HCT116 (cell line): ENCODE measurements at places on chromosomes 3 and 15. TPM values are rescaled to one million over a fixed set of nuclear protein-coding genes. Genes with fewer than 3 reads are reported as not detected.

DNA sequence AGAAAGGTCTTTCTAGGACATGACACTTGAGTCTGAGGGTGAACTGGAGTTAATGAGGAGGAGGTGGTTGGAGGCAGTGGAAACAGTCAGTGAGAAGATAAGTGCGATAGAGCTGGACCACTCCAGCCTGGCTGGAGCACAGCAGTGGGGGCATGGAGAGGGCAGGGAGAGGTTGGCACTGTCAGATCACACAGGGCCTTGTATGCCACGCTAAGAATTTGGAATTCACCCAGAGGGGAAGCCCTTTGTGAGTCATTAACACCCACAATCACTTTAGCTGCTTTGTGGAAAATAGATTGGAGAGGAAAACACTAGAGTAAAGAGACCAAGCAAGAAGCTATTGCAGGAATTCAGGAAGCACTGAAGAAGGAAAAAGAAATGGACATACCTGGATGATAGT is 83.3 kb downstream of the ZNF621 start:
- H3K4me1 ChIP-seq: no peaks in the 10 kb centered on the region
- H3K36me3 ChIP-seq: no peaks in the 10 kb centered on the region
- no peak overlapping the region for H3K27ac ChIP-seq
- H3K27me3 ChIP-seq: peaks cover 21% of the 10 kb centered on the region; the same call in 1 of the 2 replicates
- H3K4me3 ChIP-seq: no peak overlapping the region

SLC9A9 gene
- 0.20 TPM for total RNA-seq

DNA sequence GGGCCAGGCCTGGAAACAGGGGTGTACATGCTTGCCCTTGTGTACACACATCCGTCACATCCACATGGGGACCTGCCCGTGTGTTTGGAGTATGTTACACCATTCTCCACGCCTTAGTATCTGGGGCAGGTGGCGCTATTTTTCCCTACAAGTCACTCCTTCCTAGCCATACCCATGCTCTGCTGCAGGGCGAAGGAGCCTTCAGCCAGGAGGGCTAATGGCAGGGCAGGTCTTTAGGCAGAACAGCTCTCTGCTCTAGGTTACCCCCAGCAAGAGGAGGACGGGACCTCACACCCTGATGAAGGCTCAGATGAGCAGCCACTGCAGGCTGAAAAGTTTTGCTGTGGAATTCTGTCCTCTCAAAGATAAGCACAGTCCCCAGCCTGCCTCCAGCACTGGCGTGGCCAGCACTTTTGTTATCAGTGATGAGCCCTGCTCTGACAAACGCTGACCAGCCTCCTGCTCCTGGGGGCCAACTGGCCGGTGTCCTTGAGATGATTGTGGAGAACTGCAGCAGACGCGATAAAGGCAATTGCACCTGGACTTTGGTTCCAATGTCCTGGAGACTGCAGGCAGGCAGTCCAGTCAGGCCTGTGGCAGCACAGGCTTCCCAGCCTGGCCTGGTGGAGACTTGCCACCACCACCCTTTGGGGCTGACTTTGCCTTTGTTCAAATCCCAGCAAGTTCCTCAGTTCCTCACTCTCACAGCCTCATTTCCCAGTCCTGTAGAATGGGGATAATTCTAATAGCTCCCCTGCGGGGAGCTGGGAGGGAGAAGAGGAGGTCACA is 19.8 kb upstream of the PIGZ start:
- no peaks in the 10 kb centered on the region for H3K36me3 ChIP-seq
- DNase-seq: peak; percentile 56
- H3K4me3 ChIP-seq: no peak overlapping the region
- H3K4me1 ChIP-seq: peaks cover 4% of the 10 kb centered on the region; the same call in 1 of the 2 replicates

- no peaks in the 10 kb centered on the region for H3K4me1 ChIP-seq
- no peak overlapping the region for H3K27ac ChIP-seq
- H3K27me3 ChIP-seq: no peaks in the 10 kb centered on the region
- H3K36me3 ChIP-seq: no peaks in the 10 kb centered on the region
- no peak overlapping the region for H3K4me3 ChIP-seq
- no peak for DNase-seq
Observed at GRCh38 chr3:7074217-7074616, 213.3 kb downstream of the GRM7 start.

- H3K27me3 ChIP-seq: no peaks in the 10 kb centered on the region
- no peak overlapping the region for H3K27ac ChIP-seq
- no peaks in the 10 kb centered on the region for H3K36me3 ChIP-seq
- no peak for DNase-seq
Observed at GRCh38 chr3:153618176-153618575, 456.1 kb downstream of the RAP2B start.

- no peak overlapping the region for H3K4me3 ChIP-seq
- H3K27me3 ChIP-seq: peaks cover 18% of the 10 kb centered on the region
- DNase-seq: no peak
- H3K27ac ChIP-seq: no peak overlapping the region
Observed at GRCh38 chr3:41190509-41191284, 8.6 kb upstream of the CTNNB1 start.

- H3K4me3 ChIP-seq: no peak overlapping the region
- H3K27ac ChIP-seq: no peak overlapping the region
- no peak for DNase-seq
- H3K36me3 ChIP-seq: no peaks in the 10 kb centered on the region
- H3K4me1 ChIP-seq: no peaks in the 10 kb centered on the region
Observed at GRCh38 chr3:16359331-16359730, 94.3 kb downstream of the OXNAD1 start.

DNA sequence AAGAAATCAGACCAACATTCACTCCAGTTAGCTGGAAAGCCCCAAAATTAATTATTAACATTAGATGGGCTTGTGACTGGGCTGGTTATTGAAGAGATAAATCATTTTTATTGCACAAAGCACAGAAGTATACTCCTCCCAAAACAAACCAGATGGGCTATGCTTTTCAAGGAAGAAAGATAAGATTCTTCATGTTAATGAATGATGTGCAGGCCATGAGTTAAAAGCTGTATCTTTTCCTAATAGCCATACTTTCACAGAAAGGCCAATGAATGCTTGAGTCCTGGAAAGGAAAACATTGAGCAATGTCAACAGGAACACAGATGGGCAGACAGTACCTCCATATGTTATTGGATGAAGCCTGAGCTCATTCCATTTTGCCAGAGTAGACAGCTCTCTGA is 55.4 kb downstream of the OCA2 start:
- H3K27ac ChIP-seq: no peak overlapping the region
- no peaks in the 10 kb centered on the region for H3K36me3 ChIP-seq
- DNase-seq: no peak
- no peak overlapping the region for H3K4me3 ChIP-seq

DNA sequence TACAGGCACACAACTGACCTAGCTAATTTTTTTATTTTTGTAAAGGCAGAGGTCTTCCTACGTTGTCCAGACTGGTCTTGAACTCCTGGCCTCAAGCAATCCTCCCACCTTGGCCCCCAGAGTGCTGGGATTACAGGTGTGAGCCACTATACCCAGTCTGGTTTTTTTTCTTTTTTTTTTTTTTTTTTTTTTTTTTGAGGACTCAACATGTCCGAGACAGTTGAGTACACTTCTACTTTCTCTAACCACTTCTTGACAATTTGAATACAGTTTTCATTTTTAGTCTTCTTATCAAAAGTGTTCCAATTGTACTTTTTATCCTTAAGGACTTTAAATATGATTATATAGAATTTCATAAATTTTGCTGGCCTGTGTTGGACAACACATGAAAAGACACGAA is 7.4 kb upstream of the GSK3B start:
- no peaks in the 10 kb centered on the region for H3K27me3 ChIP-seq
- H3K4me1 ChIP-seq: peaks cover 4% of the 10 kb centered on the region; the same call in 1 of the 2 replicates
- H3K4me3 ChIP-seq: no peak overlapping the region
- H3K27ac ChIP-seq: no peak overlapping the region

DNA sequence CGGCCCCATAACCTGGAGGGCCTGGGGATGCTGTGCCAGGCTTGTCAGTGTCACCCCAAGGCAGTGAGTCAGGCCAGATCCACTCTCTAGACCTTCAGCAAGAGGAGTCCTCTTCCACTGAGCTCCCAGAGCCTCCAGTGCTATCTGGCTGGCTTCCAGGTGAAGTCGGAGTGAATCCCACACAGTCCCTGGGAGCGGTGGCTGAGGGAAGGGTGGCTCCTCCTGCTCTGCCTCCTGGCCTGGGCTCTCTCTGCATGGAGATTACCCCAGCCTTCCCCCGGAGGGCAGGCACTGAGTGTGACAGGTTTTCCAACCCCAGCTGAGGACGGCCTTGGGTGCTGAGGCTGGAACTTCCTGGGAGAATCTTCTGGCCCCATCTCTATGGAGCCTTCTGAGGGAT is 82.7 kb downstream of the EPHB1 start:
- DNase-seq: no peak
- H3K27me3 ChIP-seq: peaks cover 54% of the 10 kb centered on the region
- no peak overlapping the region for H3K27ac ChIP-seq
- no peaks in the 10 kb centered on the region for H3K36me3 ChIP-seq
- H3K4me1 ChIP-seq: no peaks in the 10 kb centered on the region

DNA sequence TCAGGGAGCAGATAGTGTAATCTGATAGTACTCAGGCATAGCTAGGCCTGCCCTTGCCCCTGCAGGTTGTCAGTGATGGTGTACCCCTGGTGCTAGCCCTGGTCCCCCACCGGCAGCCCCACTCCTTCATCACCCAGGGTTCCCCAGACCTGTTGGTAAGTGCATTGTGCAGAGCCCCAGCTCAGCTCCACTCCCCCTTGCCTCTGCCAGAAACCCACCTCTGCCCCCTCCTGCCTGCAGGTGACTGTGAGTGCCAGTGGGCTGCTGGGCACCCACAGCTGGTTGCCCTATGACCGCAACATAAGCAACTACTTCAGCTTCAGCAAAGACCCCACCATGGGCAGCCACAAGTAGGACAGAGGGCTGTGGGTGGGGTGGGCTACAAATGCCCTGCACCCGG is 27.5 kb downstream of the NBEAL2 start:
- DNase-seq: no peak
- H3K27me3 ChIP-seq: no peaks in the 10 kb centered on the region
- no peak overlapping the region for H3K27ac ChIP-seq
- H3K36me3 ChIP-seq: peaks cover 6% of the 10 kb centered on the region

MNS1 gene
- total RNA-seq: 1.9 TPM

- no peak overlapping the region for H3K27ac ChIP-seq
- no peaks in the 10 kb centered on the region for H3K27me3 ChIP-seq
- H3K4me1 ChIP-seq: no peaks in the 10 kb centered on the region
- no peaks in the 10 kb centered on the region for H3K36me3 ChIP-seq
- H3K4me3 ChIP-seq: no peak overlapping the region
Observed at GRCh38 chr3:11128682-11129632, 25.3 kb upstream of the HRH1 start.

DNA sequence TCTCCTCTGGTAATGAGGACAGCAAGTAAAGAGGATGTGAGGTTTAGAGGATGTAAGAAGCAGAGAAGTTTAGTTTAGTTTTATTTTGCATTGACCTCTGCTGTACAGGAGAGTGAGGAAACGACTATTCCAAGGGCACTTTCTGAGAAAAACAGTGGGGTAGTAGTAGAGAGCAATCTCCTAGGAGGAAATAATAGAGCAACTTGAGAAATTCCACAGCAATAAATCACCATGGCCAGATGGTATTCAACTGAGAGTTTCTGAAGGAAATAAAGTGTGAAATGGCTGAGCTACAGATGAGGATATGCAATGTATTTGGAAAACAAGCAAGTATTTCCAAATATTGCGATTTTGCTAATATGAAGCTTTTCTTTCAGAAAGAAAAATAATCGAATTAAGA is 118.9 kb downstream of the DPH6 start:
- peaks cover 2% of the 10 kb centered on the region; the same call in 1 of the 2 replicates for H3K4me1 ChIP-seq
- H3K4me3 ChIP-seq: no peak overlapping the region
- no peaks in the 10 kb centered on the region for H3K36me3 ChIP-seq
- H3K27ac ChIP-seq: no peak overlapping the region
- no peak for DNase-seq

DNA sequence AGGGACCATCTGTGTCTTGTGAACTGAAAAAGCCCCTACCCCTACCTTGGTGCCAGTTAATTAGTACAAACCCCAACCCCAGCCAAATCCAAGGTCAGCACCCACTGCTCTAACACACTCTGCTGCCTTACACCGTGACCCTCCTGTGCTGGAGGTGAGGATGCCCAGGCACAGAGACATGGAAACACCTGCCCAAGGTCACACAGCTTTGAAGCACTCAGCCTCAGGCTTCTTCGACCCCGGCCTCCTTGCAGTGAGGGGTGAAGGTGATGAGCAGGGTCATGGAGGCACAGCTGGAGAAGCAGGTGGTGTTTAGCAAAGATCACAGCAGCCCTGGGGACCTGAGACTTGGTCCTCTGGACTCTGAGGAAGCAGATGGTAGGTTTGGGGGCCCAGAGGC is 39.0 kb upstream of the SLC6A6 start:
- no peak overlapping the region for H3K4me3 ChIP-seq
- DNase-seq: no peak
- H3K27ac ChIP-seq: no peak overlapping the region
- no peaks in the 10 kb centered on the region for H3K4me1 ChIP-seq
- no peaks in the 10 kb centered on the region for H3K36me3 ChIP-seq

DNA sequence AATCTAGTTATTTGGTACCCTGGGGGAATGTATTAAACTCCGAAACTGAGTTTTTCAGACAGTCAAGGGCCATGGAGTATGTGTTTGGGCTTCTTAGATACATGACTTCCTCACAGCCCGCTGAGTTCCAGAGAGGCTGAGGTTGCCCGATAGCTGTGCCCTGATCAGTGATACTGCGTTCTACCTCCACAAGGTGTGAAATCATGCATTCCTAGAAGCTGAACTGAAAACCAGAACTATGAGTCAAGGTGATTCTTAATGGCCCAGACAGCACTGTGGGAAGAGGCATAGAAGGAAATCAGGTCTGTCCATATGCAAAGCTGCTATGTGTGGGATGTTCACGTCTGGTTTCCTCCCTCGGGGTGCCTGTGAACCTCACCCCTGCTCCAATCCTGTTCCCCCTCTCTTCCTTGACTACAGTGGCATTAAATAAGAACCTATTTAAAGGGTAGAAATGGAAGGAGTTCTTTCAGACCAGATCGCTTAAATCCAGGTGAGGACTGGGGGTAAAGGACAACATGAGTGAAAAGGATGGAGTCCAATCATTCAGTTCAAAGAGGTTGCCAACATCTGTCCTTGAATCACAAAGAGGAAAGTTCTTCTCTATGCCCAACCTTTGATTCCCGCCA is 74.3 kb downstream of the MYO1E start:
- H3K4me1 ChIP-seq: peaks cover 99% of the 10 kb centered on the region
- peak overlapping the region; percentile 30 for H3K27ac ChIP-seq
- no peaks in the 10 kb centered on the region for H3K27me3 ChIP-seq
- H3K4me3 ChIP-seq: no peak overlapping the region
- peak; percentile 78 for DNase-seq
- H3K36me3 ChIP-seq: no peaks in the 10 kb centered on the region

RNU6-1 gene
- total RNA-seq: not detected

GRCh38 chr15:92667970-92668485 is 12.5 kb upstream of the FAM174B start:
- H3K27ac ChIP-seq: no peak overlapping the region
- H3K4me3 ChIP-seq: no peak overlapping the region
- no peaks in the 10 kb centered on the region for H3K4me1 ChIP-seq
- DNase-seq: no peak
- no peaks in the 10 kb centered on the region for H3K36me3 ChIP-seq

DNA sequence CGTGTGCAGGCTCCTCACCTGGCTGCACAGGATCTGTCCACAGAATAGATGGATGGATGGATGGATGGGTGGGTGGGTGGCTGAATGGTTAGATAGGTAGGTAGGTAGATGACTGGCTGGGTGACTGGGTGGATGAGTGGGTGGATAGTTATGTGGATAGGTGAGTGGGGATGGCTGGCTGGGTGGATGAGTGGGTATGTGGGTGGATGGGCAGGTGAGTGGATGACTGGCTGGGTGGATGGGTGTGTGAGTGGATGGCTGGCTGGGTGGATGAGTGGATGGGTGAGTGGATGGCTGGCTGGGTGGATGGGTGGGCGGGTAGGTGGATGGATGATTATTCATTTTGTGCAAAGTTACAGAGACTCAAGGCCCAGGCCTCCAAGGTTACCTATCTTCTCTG is 172.9 kb upstream of the CTDSPL start:
- H3K27me3 ChIP-seq: peaks cover 24% of the 10 kb centered on the region; the same call in 1 of the 2 replicates
- DNase-seq: no peak
- H3K27ac ChIP-seq: no peak overlapping the region
- H3K4me1 ChIP-seq: no peaks in the 10 kb centered on the region
